ENCODE measurements at places on chromosomes 3 and 15.

GRCh38 chr3:166685246-166685645 is 694.9 kb downstream of the ZBBX start:
- no peak for DNase-seq

- DNase-seq, result peak; percentile 53
Measured at GRCh38 chr3:150407808-150408220, 284 bp upstream of the TSC22D2 start.

GRCh38 chr3:123409443-123410148 is 39.3 kb downstream of the ADCY5 start:
- no peak for DNase-seq

GRCh38 chr3:16824081-16824696 is 60.6 kb upstream of the PLCL2 start:
- DNase-seq, result no peak

DNA sequence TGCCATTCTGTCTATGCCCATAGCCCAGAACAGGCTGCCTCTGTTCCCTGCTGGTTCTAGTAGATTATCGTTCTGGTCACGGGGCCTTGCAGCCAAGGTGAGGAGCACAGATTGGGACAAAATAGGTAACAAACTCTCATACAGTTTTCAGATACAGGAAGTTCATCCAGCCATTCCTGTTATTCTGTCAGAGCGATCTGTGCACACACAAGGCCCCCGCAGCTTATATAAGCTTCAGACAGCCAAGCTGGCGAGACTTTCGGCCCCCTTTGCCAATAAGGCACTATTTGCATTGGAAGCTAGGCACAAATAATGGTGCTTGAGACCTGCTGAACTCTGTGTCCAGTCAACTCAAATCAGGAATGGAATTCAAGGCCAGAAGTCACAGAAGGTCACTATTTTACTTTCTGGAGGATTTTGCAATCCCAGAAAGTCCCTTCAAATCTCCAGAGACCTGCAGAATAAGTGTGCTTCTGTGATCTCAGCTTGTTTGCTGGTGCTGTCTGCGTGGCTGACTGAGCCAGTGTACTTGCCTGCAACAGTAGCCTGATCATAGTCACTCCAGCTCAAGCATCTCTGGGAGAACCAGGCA is 69.4 kb downstream of the BFSP2 start:
- DNase-seq, result no peak

DNA sequence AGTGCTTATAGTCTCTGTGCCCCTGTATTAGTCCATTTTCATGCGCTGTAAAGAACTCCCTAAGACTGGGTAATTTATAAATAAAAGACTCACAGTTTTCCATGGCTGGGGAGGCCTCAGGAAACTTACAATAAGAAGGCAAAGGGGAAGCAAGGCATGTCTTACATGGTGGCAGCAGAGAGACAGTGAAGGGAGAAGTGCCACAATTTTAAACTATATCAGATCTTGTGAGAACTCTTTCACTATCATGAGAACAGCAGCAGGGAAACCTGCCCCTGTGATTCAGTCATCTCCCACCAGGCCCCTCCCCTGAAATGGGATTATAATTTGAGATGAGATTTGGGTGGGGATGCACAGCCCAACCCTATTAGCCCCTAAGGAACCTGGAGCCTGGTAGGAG is 243.2 kb downstream of the EDEM1 start:
- DNase-seq, result no peak

GRCh38 chr3:156772588-156773206 is 53.5 kb upstream of the LEKR1 start:
- no peak for DNase-seq

DNA sequence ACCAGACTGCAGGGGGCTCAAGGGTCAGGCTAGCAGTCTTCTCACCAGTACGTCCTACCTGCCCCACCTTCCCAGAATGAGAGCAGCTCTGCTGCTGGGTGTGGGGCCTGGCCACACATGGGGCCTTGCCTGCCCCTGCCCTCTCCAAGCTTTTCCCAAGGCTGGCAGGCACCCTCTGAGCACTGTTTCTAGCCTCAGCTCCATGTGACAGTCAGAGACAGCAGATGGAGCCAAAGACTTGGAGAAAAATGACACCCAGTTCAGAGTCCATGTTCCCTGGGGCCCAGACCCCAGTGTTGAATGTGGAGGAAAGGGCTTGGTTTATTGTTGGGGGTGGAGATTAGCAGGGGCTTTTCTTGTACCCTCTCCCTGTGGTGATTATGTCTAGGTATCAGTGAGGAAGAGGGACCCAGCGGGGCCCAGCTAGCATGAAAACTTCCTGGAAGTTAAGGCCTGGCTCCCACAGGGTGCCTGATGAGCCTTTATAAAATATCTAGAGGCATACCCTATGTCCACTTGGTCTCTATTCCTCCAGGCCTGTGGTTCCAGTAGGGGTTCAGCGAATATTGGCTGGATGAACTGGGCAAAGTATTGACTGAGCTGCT is 153.8 kb downstream of the EEFSEC start:
- no peak for DNase-seq

DNA sequence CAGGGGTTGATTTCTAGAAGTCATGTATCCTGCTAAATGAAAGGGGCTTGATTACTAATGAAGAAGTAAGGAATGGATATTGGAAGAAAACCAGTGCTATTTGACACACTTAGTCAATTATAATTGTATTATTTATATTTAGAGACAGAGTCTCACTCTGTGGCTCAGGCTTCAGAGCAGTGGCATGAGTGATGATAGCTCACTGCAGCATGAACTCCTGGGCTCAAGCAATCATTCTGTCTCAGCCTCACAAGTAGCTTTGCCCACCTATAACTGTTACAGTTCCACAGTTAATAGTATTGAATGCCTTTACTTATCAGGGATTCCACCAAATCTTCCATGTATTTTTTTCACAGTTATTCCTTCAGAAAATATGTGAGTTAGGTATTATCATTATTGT is 432.0 kb upstream of the TGFBR2 start:
- no peak for DNase-seq

GRCh38 chr3:126119008-126119675 is 35.2 kb upstream of the SLC41A3 start:
- no peak for DNase-seq

- DNase-seq, result no peak
Measured at GRCh38 chr15:31216215-31216911, 110.3 kb upstream of the KLF13 start.

GRCh38 chr15:96087180-96087884 is 243.2 kb upstream of the NR2F2 start:
- no peak for DNase-seq

DNA sequence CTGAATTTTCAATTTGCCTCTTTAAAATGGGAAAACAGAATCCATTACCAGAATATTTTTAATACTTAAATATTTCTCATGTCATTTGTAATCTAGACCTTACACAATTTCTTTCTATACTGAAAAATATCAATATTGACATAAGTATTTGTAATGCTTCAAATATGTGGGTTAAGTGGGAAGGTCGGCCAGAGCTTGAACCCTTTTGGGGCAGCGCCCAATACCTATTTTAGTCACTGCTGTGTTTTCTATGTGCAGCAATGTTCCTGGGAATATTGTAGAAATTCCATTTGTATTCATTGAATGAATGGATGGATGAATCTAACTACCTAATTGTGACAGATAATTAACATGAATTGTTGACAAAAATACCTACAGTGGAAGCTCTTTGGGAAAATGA is 459.7 kb upstream of the ZNF717 start:
- DNase-seq, result no peak

DNA sequence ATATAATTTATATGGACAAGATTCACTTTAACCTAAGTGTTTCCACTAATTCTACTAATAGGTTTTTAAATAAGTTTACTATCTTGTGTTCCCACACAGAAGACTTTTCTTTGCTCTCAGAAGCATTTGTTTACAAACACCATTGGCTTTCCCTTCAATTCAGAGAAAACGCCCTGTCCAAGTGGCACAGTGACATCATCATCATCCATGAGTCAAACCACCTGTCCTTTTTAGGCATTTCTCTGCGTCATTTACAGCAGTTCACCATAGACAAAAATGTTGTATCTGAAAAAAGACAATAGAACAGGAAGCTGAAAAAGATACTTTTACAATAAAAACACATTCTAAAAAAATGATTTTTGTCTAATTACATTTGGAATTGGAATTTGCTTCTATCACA is 9.3 kb upstream of the BCL2L10 start:
- DNase-seq, result no peak

- DNase-seq, result no peak
Measured at GRCh38 chr15:75713338-75713895, 769 bp upstream of the CSPG4 start.

DNA sequence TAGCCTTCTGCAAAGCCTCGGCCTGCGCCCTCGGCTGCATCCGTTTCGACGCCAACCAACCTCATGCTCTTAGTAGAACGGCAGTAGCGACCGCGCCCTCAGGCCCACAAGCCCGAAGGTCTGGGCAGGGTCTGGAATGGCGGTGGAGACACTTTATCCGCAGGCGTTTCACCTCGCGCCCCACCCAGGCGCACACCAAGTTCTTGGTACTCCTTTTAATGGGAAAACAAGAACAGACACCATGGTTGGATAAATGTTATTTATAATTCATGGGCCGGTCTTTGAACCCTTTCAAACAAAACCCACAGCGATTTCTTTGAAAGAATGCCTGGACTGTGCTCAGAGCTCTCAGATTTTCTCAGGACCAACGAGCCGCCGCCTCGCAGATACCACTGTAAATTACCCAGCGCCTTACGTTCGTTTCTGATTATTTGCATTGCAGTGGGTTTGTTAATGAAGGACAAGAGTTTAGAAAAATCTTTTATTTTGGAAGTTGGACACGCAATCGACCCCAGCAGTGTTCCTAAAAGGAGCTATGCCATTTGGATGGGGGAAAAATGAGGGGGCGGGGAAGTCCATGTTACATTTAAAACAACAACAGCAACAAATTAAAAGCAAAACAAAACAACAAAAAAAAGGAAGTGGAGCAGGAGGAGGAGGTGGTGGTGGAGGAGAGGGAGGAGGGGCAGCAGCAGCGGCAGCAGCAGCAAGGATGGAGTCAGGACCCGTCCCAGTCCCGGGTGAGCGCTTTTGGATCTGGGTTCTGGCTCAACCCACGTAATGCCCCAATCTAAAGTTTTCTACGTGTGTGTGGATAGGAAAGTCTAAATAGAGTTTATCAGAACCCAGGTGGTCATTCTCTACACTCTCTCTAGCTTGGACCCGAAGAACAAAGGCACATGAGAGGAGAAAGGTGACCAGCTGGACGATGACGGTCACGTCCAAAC is 993 bp upstream of the ISL2 start:
- no peak for DNase-seq

DNA sequence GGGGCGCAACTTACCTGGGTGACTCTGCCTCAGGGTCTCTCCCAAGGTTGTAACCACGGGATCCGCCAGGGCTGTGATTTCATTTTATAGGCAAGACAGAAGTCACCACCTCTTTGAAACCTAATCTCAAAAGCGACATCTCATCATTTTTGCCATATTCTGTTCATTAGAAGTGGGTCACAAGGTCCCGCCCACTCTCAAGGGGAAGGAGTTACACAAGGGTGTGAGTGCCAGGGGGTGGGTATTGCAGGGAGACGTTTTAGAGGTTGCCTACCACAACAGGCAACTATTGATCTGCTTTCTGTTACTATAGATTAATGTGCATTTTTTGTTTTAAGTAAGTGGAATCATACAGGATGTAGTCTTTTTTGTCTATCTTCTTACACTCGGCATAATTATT is 56.6 kb upstream of the ADPGK start:
- no peak for DNase-seq

DNA sequence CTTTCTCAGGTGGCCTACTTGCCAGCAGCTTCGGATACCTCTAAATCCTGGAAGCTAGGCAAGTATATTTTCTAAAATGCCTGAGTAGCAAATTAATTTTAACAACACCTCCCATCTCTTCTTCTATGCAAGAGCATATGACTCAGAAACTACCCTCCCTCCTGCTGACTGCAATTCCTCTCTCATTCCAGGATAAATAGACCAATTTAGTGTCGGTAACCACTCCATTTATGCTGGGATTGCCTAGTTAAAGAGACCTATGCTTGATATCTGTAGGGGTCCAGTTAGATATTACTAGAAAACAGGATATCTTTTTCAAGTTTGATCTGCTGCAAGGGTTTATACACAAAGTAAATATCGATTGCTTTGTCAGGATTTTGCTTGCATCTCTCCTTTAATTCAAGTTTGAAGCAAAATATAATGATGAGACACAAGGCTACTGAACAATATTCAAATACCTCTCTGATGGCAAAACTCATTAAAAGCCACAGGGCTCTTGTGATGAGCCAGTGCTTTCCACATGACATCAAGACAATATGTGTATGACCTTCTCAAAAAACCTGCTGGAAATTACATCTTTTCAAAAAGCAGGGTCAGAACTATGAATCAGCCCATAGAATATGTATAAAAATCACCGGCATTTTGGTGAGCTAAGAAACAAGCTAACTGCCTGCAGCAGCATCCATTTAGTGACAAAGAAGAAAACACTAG is 491.6 kb upstream of the NECTIN3 start:
- peak; percentile 68 for DNase-seq

GRCh38 chr3:173090492-173090891 is 50.5 kb downstream of the SPATA16 start:
- no peak for DNase-seq

GRCh38 chr15:81015621-81016488 is 15.1 kb downstream of the TLNRD1 start:
- no peak for DNase-seq

GRCh38 chr3:52185837-52186236 is 12.1 kb upstream of the ALAS1 start:
- DNase-seq, result no peak

DNA sequence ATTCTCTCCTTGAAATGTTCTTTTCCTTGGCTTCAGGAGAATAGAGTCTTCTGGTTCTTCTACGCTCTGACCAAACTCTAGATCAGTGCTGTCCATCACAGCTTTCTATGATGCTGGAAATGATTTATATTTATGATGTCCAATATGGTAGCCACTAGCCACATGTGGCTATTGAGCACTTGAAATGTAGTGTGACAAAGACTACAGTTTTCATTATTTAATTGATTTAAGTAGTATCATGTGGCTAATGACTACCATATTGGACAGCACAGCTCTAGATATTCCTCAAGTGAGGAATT is 2.9 kb downstream of the LNP1 start:
- DNase-seq, result no peak

- no peak for DNase-seq
Measured at GRCh38 chr3:117868766-117869165, 1159.2 kb downstream of the TUSC7 start.

DNA sequence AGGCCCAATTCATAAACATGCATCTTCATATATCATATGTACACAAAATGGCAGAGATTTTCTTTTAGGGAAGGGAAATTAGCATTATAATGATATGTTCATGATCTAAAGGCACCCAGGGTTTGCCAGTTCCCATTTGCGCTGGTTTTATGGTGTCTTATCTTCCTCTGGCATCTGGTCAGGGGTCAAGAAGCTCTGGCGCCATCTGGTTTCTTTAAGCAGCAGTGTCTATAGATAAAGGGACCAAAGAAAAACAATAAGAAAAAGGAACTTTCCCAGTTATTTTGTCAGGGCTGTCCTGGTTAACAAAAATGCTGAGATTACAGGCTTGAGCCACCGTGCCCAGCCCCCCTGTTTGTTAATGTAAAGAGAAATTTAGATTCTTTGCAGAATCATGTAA is 3.3 kb upstream of the DCP1A start:
- no peak for DNase-seq

- no peak for DNase-seq
Measured at GRCh38 chr3:13011573-13012220, 61.5 kb downstream of the IQSEC1 start.
